ENCODE measurements at places on chromosomes 2 and 18.
A peak's percentile ranks its signal among the peaks of the same experiment; 100 is the strongest.

- no peak for DNase-seq
Observed at GRCh38 chr2:19674051-19675002, 227.5 kb downstream of the TTC32 start.

DNA sequence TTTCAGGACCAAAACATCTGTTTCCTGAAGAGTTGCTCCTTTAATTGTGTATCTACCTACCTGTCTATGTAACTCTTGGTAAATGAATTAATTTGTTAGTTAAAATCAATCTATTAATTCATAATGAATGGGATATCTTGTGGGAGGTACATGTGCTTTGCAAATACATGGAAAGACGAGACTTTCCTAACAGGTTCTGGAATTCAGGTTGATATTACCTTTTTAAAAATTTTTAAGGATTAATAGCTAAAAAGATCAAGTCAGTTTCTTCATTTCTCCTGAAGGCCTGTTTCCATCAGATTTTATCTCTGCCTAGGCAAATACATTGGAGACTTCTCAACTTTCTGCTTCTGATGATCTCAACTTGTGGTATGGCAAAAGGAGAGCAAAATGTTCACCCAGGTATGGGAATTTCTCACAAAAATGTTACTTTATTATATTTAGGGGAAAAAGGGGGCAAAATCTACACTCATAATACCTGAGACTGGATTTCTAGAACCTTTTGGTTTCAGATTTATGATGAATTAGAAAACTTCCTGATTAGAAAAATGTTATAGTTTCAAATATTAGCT is 7.4 kb downstream of the TFPI start:
- no peak for DNase-seq

DNA sequence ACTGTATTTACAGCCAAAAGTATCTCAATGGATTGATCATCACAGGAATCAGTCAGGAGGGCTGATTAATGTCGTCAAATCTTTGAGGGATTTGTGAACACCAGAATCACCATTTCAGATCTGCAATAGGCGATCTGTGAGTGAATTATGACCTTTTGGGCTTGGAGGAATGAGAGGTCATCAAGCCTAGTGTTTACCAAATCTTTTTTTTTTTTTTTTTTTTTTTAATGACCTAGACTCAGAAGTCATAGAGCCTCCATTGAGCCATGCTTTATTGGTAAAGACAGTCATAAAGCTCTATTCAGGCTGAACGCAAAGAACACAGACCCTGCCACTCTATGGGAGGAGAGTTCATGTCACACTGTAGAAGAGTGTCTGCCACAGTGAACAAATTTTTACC is 97.7 kb downstream of the SOCS6 start:
- DNase-seq: no peak

- DNase-seq: no peak
Observed at GRCh38 chr2:191611614-191612013, 66.3 kb upstream of the NABP1 start.

DNA sequence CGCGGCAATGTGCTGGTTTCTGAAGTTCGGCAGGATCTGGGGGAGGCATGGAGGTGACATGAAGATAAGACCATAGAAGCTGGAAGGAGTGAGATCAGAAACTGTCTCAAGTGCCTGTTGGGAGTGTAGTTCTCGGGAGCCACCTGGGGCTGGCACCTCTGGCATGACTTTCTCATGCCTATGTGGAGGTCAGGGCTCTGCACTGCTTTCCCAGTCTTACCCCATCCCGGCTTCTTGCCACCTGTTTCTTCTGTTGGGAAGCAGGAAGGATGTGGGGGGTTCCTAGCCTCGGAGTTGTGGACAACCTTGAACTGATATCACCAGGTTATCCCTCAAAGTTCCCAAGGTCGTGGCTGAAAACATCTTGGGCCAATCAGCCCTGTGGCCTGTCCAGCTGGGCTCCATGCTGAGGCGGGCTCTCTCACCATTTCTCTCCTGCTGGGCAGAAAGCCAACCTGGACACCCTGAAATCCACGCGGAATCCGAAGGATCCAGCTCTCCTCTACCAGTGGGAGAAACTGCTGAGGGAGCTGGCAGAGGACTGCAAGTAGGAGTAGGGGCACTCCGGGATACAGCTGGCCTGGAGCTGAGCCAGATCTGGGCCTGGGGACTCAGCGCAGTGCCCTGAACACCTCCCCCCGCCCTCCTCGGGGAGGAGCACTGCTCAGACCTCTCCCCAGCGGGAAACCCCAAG is 42.5 kb downstream of the FER1L5 start:
- no peak for DNase-seq

DNA sequence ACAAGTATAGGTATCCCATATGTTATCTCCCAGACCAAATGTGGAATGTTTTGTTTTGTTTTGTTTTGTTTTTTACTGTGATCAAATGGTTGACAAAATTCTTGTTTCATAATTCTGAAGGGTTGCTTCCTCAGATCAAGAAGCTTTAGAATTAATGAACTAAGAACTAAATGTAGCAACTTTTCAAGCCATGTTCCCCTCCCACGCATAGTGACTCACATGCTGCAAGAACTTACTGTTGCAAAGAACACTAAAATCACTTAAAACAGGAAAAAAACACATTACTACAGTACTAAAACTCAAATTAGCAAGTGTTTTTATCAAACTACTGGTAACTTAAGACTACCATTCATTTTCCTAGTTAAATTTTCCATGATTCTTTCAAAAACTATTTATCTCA is 30.6 kb downstream of the HNRNPLL start:
- DNase-seq: peak; percentile 55

DNA sequence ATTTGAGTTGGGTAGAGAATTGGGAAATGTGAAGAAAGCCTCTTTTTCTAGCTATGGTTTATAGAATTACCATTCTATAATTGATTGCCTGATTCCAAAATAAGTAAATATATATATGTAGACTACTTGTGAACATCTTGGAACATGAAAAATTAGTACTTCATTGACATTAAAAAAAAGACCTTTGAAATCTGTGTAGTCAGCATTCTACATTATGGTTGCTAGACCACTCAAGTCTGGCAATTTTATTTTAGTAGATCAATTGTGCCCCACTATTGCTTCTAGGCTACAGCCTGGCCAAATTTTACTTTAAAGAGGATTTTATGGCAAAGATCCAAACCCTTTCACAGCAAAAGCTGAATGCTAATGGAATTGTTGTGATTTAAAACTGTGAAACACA is 279.8 kb downstream of the IKZF2 start:
- DNase-seq: no peak

DNA sequence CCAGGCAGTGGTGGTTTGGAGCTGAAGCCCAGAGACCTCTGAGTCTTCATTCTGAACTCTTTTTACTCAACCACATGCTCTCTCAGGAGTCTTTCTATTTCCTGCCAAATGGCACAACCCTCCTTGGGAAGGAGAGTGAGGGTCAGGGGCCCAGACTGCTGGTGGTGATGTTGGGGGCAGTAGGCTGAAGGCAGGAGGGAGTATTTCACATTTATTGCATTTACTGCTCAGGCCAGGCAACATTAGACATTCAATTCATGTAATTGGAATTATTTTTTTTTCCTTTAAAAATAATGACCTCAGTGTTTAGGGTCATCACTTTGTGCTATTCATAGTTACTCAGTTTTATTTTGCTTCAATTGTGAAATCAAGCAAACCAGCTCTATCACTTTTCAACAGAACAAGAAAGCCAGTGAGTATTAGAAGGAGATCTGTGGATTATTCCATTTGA is 311.3 kb upstream of the NT5C1B start:
- DNase-seq: no peak

- DNase-seq: no peak
Observed at GRCh38 chr2:150606380-150607060, 119.1 kb upstream of the RND3 start.

- no peak for DNase-seq
Observed at GRCh38 chr2:4420032-4420431, 716.7 kb downstream of the DCDC2C start.

DNA sequence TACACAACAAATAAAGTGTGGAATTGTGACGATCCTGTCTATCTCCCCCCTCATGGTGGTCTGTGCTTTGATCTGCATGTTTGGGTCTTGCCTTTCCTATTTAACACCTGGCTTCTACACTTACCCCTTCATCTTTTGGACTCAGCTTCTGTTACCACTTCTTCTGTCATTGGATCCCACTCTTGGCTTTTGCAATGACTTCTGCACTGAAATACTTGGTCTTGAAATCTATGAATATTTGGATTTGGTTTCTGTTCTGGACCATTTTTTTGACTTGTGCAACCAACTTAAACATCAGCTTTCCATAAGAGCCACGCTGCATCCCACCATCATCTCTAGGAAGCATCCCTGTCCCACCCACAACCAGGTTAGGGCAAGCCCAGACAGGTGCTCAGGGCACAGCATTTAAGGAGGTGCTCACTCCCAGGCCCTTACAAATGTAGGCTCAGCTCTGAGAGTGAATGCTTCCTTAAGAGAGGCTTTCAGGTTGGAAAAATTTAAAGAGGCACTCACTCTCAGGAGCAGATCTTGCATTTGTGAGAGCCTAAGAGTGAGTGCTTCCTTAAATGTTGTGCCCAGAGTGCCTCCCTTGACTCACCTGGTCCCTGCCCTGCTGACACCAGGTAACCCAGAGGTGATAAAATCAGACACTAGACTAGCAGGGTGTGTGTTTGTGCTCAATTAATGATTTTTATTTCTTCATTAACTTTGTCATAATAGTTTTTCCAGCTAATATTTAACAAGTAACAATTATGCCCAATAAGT is 124.5 kb upstream of the SH3BP4 start:
- no peak for DNase-seq

DNA sequence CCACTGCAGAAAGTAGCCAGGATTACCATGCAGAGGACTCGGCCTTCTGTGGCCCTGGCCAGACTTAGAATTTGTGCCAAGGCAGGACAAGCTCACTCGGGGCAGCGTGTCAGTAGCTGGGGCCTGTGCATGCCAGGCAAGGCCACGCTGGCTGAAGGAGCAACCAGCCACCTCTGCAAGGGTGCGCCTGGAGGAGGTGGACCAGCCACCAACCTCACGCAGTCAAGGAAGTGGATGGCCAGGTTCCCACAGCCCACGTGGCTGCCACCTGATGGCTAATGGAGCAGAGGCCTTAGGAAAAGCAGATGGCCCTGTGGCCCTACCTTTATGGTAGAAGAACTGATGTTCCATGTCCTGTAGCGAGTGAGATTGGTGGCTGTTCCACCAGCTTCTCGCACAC is 107.9 kb downstream of the CCDC74A start:
- no peak for DNase-seq

GRCh38 chr2:20221555-20221973 is 3.4 kb downstream of the SDC1 start:
- no peak for DNase-seq

GRCh38 chr2:30239986-30240752 is 8.8 kb downstream of the LBH start:
- DNase-seq: no peak

GRCh38 chr2:163505281-163505680 is 230.5 kb downstream of the FIGN start:
- DNase-seq: no peak

GRCh38 chr2:36413218-36413617 is 57.6 kb downstream of the CRIM1 start:
- DNase-seq: no peak
